ENCODE measurements at places on chromosomes 13 and 19. TPM values are rescaled to one million over a fixed set of nuclear protein-coding genes. Genes with fewer than 3 reads are reported as not detected.
A peak's percentile ranks its signal among the peaks of the same experiment; 100 is the strongest.

Gene B3GNT3
- not detected for total RNA-seq

GRCh38 chr13:91278888-91279287 lies 68.6 kb upstream of the MIR17HG start:
- no peaks in the 10 kb centered on the region for H3K27me3 ChIP-seq
- no peak for DNase-seq
- H3K36me3 ChIP-seq = no peaks in the 10 kb centered on the region

Gene TEX29
- not detected for total RNA-seq

Gene SAFB
- 79.5 TPM for total RNA-seq

DNA sequence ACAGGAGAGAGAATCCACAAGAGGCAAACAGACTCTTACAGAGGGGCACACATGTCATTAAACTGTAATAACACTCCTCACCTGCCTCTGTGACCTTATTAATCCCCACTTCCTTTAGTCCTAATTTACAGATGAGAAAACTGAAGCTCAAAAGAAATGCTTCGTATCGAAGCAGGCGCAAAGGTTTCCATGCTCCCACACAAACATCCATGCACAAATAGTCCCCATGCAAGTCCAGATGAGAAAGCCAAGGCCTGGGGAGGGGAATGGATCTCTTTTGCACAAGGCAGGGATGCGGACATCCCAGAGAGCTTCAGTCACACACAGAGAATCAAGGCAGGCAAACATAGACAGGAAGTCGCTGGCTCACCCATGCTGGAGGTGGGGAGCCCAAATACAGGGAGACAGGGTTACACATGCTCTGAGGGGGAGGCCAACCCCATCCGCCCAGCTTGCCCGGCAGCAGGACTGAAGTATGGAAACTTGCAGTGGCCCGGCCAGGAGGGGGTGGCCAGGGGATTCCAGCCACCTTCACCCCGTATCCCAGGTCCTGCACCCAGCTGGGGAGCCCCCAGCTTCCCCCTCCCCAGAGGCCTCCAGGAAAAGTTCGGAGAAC lies 468 bp downstream of the S1PR5 start:
- H3K4me3 ChIP-seq = peak overlapping the region; percentile 25
- no peak for DNase-seq
- H3K27ac ChIP-seq = no peak overlapping the region
- H3K36me3 ChIP-seq = no peaks in the 10 kb centered on the region
- H3K4me1 ChIP-seq = no peaks in the 10 kb centered on the region
- H3K27me3 ChIP-seq = peaks cover 71% of the 10 kb centered on the region

DNA sequence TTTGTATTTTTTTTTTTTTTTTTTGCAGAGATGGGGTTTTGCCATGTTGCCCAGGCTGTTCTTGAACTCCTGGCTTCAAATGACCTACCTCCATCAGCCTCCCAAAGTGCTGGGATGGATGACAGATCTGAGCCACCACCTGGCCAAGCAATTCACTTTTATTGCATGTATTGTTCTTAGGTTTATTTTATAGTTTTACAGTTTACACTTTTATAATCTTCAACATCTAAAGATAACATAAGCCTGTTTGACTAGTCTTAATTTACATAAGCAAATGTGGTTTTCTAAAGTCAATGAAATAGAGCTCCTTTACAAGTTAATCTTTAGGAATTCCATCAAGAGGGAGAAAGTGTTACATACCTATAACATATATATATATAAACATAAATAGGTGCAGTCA lies 9.5 kb upstream of the MPV17L2 start:
- no peak for DNase-seq
- no peaks in the 10 kb centered on the region for H3K4me1 ChIP-seq
- H3K27me3 ChIP-seq = no peaks in the 10 kb centered on the region
- no peak overlapping the region for H3K4me3 ChIP-seq

- no peak for DNase-seq
- no peaks in the 10 kb centered on the region for H3K27me3 ChIP-seq
- H3K4me3 ChIP-seq = no peak overlapping the region
- H3K27ac ChIP-seq = no peak overlapping the region
These were observed 1705.5 kb downstream of the SLITRK1 start for GRCh38 chr13:82176751-82177150.

DNA sequence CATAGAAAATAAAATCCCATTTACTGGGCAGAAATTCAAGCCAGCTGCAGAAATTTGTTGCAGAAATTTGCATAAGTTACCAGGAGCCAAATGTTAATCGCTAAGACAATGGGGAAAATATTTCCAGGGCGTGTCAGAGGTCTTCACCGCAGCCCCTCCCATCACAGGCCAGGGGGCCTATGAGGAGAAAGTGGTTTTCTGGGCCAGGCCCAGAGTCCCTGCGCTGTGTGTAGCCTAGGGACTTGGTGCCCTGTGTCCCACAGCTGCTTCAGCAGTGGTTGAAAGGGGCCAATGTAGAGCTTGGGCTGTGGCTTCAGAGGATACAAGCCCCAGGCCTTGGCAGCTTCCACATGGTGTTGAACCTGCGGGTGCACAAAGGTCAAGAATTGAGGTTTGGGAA lies 278.9 kb upstream of the PCDH9 start:
- no peak overlapping the region for H3K4me3 ChIP-seq
- no peaks in the 10 kb centered on the region for H3K4me1 ChIP-seq
- H3K27me3 ChIP-seq = no peaks in the 10 kb centered on the region
- no peak overlapping the region for H3K27ac ChIP-seq
- DNase-seq = no peak
- H3K36me3 ChIP-seq = no peaks in the 10 kb centered on the region

DNA sequence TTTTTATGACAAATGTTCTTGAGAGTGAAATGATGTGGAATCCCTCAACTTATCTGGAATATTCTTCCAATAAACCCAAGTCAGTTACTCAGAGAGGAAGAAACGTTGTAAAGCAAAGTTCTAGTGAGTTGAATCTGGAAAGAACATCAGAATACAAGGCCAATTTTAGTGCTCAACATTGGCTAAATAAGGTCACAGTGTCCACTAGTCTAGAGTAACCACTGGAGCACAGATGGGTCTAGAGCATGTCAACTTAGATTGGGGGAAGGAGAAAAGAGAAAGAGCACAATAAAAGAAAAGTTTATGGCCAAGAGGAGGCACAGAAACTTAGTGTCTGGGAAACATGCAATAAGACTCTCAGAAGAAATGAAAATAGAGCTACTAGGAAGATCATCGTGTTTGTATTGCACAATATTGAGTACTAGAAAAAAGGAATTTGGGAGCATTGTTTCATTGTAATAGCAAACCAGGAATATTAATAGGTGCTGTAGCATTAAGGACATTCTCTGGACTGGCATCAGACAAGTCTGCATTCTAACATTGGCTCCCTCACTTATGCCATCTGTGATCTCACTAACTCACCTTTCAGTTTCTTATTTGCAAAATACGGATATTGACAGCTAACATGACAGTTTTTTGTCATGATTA lies 1318.5 kb downstream of the PCDH9 start:
- no peaks in the 10 kb centered on the region for H3K4me1 ChIP-seq
- H3K4me3 ChIP-seq = no peak overlapping the region
- DNase-seq = no peak
- H3K27ac ChIP-seq = no peak overlapping the region
- H3K36me3 ChIP-seq = no peaks in the 10 kb centered on the region
- no peaks in the 10 kb centered on the region for H3K27me3 ChIP-seq

DNA sequence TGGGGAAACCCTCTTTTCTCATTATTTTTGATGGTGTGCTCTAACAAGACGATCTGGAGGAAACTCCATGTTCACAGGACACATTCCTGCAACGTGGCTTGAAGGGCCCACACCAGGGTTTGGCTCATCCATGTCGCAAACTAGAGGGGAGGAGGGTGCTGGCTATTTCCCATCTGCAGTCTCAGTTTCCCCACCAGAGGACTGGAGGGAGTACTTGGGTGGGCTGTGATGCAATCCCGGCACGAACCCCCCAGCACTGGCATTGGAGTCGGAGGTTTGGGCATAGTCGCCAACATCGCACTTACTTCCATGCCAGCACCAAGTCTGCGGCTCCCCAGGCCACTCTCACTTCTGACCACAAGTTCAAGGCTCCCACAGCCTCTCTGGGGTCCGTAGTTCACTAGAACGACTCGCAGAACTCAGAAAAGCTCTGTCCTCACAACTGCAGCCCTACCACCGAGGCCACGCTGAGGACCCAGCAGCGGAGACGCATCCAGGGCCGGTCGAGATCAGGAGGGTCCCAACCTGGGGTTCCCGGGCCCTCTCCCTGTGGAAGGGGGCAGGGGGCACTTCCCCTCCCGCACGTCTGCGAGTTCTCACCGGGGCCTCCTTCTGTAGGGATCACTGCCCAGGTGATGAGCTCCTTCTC lies 165.6 kb upstream of the SOX1 start:
- H3K27ac ChIP-seq = no peak overlapping the region
- no peaks in the 10 kb centered on the region for H3K4me1 ChIP-seq
- H3K4me3 ChIP-seq = no peak overlapping the region

DNA sequence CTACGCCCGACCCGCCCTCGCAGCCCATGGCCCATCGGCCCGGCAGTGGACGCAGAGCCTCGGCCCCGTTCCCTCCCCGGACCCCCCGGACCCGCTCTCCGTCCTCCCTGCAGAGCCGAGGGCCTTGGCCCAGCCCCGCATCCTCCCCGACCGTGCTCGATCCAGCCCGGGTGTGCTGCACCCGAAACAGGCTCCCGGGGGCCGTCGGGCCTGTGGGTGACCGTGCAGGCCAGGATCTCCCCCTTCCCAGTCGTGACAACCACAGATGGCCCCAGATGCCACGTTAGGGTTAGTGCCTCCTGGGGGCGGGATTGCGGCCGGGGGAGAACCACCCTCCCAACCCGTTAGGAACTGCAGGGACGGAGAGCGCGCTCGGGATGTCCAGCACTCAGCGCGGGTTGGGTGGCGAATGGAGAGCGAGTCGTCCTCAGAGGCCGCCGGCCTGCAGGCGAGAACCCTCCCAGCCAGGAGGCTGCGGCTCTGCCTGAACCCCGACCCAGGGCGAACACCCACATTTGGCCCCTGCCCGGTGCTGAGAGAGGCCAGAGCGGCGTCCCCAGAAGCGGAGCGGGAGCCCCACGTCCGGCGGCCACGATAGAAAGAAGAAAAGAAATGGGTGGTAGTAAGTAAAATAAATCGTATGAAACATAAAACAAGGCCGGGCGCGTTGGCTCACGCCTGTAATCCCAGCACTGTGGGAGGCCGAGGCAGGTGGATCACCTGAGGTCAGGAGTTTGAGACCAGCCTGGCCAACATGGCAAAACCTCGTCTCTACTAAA lies 6.7 kb upstream of the MADCAM1 start:
- no peaks in the 10 kb centered on the region for H3K27me3 ChIP-seq
- peak overlapping the region; percentile 65 for H3K27ac ChIP-seq
- peaks cover 5% of the 10 kb centered on the region for H3K4me1 ChIP-seq
- peak; percentile 54 for DNase-seq
- H3K4me3 ChIP-seq = peak overlapping the region; percentile 87

DNA sequence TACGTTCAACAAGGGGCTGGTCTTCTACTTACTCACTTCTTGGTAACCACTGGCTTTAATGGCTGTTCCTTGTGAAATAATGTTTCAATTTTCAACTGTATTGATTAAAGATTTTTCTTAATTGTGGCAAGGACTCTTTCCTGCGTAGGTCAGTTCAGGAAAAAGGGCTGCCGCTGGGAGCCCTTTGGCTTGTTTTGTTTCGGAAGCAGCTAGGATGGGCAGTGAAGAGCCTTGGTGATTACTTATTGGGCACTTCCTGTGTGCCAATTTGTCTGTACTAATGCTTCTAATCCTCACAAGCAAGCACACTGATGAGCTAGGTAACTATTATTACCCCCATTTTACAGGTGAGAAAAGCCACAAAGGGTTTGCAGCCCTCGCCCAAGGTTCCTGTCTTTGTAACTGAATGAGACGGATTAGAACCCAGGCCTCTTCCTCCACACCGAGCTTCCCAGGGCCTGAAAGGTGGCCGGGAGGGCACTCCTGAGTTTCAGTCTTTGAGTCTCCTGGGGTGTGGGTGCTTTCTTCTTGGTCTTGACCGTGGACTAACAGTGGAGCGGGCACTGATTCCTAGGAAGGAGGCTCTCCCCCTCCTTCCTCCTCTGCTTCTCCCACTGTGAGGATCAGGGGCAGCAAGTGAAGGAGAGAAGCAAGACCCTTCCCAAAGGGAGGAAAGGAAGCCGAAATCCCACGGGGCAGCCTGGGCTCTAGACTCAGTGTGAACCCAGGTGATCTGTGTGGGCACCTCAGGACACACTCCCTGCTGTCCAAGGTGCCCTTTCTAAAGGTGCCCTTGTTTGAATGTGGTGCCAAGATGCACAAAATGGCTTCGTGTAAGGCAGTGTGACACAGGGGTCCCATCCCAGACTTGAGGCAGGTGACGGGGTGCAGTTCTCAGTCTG lies 3.7 kb downstream of the COL4A2 start:
- no peak overlapping the region for H3K4me3 ChIP-seq
- H3K4me1 ChIP-seq = peaks cover 44% of the 10 kb centered on the region
- no peaks in the 10 kb centered on the region for H3K27me3 ChIP-seq
- no peaks in the 10 kb centered on the region for H3K36me3 ChIP-seq
- no peak for DNase-seq

Gene NOTCH3
- 27.2 TPM for total RNA-seq

- no peak overlapping the region for H3K4me3 ChIP-seq
- H3K27me3 ChIP-seq = no peaks in the 10 kb centered on the region
- H3K36me3 ChIP-seq = peaks cover 9% of the 10 kb centered on the region
- DNase-seq = no peak
These were observed 4.2 kb upstream of the ISYNA1 start for GRCh38 chr19:18441804-18442788.

Gene FUT1
- total RNA-seq = 0.14 TPM

- H3K27me3 ChIP-seq = no peaks in the 10 kb centered on the region
- H3K4me3 ChIP-seq = no peak overlapping the region
- no peak overlapping the region for H3K27ac ChIP-seq
- no peaks in the 10 kb centered on the region for H3K36me3 ChIP-seq
- H3K4me1 ChIP-seq = peaks cover 30% of the 10 kb centered on the region
- DNase-seq = no peak
These were observed 114.5 kb downstream of the SLC7A1 start for GRCh38 chr13:29480893-29481525.
